ENCODE measurements at places on chromosomes 3 and 15.

- no peak for DNase-seq
Observed at GRCh38 chr3:4043867-4044575, 244.8 kb downstream of the LRRN1 start.

DNA sequence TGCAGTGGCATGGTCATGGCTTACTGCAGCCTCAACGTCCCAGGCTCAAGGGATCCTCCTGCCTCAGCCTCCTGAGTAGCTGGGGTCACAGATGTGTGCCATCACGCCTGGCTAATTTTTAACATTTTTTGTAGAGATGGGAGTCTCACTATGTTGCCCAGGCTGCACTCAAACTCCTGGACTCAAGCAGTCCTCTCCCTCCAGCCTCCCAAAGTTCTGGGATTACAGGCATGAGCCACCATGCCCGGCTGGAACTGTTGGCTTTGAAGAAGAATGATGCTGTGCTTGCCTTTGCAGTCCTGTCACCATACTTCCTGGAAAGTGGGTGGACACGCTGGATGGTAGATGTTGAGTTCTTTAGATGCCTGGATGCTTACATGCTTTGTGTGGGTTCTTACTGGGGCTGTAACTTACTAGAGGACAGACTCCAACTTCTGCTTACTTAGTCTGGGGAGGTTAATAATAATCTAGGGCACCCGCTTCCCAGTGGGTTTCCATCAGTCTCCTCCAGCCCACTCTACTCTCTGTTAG is 36.7 kb downstream of the IGF1R start:
- no peak for DNase-seq

- no peak for DNase-seq
Observed at GRCh38 chr3:123678108-123678511, 93.3 kb upstream of the HACD2 start.

GRCh38 chr3:135235541-135235940 is 440.5 kb downstream of the EPHB1 start:
- no peak for DNase-seq

GRCh38 chr15:88321271-88321670 is 64.7 kb upstream of the NTRK3 start:
- no peak for DNase-seq

All from left cardiac atrium (tissue), 4 donors.